Left lobe of liver (tissue), 2 donors: ENCODE measurements at places on chromosomes 2 and 18. TPM values are rescaled to one million over a fixed set of nuclear protein-coding genes. Genes with fewer than 3 reads are reported as not detected.

The GNAL gene
- total RNA-seq, result 1.3 TPM

The LIMS3 gene
- total RNA-seq, result not detected

The RPRD1A gene
- 16.7 TPM for total RNA-seq

The RNF144A gene
- total RNA-seq, result 3.2 TPM

The C2orf78 gene
- not detected for total RNA-seq

The ITPRIPL1 gene
- 0.20 TPM for total RNA-seq

The DYTN gene
- total RNA-seq, result not detected
